ENCODE measurements at places on chromosomes 5 and 9. TPM values are rescaled to one million over a fixed set of nuclear protein-coding genes. Genes with fewer than 3 reads are reported as not detected.

DNA sequence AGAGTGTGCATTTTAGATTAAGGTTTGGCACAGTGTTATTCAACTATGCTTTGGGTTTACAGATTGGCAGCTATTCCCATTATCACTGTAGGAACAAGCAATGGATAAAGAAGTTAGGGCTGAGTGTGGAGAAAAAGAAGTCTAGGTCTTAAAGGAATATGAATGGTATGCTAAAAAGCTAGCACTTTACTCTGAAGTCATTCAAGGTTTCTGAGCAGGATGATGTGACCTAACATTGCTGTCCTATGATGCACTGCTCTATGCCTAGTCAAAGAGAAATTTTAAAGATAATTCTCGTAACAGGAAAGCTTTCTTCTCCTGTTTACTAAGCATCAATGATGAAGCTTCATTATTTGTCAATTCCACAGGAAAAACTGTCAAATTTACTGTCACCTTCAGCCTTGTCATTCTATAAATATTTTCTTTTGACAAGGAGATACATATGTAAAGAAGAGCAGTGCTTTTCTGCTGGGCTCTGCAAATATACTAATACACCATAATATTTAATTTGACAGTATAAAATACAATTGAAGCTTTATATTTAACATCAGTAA is 476.1 kb upstream of the PTPRD start:
- no peak for DNase-seq

DNA sequence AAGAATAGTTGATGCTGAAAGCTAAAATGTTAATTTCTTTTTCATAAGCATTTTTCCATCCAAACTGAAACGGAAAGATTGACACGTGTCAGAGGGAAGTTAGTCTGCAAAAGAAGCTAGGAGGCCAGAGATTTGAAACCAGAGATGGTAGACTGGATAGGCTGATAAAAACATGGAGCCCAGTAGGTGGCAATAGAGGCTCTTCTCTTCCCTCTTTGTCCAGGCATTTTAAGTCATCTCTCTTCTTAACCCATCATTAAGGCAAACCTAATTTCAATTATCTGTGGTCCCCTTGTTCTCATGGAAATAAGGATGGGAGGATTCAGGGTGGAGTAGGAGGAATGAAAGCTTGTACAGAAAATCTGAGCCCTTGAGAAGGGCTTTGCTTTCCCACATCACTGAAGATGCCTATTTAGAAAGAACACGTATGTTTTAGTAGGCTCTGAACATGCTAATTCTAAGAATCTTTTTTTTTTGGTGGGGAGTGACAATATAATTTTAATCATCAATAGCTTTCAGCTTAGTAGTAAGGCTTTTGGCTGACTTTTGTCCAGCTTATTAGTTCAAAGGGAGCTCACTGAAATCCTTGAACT is 66.6 kb downstream of the ZNF474 start:
- no peak for DNase-seq

DNA sequence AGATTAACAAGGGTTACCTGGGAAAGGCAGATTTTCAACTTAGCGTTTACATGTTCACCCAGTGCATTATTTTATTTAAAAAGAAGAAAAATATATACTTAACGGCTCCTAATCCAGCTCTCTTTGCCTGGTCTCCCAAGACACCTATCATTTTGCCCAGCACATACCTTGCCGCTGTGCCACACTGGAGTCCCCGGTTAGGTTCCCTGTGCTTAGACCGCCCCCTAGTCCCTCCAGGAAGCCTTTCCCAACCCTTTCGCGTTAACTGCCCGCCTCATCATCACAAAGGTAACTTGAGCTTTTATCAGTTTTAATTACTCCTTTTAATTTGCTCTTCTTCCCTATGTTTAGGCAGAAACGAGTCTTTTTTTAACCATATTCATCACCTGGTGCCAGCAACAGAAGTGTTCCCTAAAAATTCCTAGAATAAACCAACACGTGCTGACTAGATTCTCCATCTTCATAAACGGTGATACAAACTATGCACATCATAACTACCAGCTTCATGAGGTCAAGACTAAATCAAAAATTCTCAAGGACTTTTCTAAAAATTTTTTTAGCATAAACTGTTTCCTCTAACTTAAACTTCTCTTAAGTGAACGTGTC is 19.7 kb downstream of the DNAJA1 start:
- DNase-seq, result no peak

DNA sequence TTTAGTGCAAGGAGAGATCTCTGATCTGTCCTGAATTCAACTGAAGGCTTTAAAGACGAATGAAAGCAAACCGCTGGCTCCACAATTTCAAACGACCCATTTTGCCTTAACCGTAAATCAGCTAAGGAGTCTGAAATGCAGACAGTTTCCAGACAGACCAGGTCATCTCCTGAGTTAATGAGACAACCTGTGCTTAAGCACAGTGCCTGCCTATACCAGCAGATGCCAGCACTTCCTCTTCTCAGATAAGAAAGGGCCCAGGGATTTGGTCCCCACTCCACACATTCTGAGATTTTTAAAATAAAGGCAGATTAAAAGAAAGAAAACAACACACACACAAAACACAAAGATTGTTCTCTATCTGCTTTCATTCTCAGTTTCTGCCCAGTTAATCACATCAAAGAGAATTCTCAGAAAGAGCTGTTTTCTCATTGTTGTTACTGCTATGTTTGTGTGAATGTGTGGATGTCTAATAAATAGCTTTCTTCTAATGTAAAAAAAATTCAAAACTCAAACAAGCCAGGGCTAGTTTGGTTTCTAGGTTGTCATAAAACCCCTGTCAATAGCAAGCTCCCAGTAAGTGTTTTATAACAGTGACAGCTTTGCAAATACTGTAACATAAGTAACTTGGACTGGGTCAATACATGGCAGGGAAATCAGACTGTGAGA is 157.7 kb upstream of the SLC24A2 start:
- no peak for DNase-seq

DNA sequence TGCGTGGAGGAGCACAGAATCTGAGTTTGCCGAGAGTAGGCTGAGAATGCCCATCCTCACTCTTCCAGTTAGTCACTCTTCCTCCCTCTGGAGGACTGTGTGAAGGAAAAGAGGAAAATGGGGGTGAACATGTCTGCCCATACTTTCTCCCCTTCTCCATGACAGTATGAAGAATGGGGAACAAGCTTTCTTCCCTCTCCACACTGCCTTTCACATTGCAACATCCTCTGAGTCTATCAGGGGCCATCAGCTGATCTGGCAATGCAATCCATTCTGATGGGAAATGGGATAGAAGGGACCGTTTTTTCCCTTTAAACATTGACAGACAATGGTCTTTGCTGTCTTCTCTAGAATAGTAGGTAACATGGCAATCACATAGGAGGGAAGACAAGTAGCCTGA is 56.8 kb downstream of the UGCG start:
- no peak for DNase-seq

RNF44 gene
- total RNA-seq, result 294 TPM

DNA sequence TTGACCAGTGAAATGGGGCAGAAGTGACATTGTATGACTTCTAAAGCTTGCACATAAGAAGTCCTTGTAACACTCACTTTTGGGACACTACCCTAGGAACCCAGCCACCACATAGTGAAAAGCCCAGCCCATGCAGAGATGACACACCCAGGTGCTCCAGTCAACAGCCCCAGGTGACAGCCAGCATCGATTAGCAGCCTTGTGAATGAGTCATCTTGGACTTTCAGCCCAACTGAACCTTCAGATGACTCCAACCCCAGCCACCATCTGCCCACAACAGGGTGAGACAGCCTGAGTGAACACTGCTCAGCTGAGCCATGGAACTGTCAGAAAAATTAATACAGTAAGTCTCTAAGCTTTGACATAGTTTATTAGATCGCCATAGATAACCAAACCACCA is 458.6 kb downstream of the ZSWIM6 start:
- DNase-seq, result no peak

PHPT1 gene
- total RNA-seq, result 43.5 TPM

DNA sequence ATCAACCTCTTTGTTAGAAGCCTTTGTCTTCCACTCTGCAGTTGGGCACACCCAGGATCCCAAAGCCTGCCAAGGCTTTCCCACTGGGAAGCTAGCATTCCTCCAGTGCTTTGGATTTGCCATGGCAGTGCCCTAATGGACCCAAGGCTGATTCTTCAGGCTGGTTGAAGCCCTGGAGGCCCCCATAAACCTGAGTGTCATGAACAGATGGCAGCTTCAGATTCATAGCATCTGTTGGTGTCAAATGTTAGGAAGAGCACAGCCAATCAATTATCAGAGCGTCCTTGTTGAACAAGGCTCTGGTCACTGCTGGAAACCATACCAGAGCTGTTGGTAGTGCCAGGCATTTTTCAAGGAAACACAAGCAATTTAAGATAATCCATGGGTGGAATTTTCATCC is 241.1 kb upstream of the KLF4 start:
- no peak for DNase-seq

DNA sequence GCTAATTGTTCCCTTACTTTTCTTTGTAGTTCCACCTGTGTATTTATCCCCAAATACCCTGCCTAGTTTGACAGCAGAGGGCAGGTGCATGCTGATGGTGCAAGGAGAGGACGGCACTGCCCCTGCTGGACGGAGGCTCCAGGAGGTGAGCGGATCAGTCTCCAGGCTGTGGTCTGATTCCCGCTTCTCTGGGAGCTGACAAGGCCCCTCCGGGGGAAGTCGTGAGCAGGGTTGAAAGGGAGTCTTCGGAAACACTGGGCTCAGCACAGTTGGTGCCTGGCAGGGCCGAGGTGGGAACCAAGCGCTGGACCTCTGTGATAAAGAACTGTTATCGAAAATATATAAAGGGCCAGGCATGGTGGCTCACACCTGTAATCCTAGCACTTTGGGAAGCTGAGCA is 52.9 kb downstream of the RASGEF1C start:
- no peak for DNase-seq

- no peak for DNase-seq
These were observed 19.8 kb downstream of the IFT74 start for GRCh38 chr9:26975728-26976707.

DNA sequence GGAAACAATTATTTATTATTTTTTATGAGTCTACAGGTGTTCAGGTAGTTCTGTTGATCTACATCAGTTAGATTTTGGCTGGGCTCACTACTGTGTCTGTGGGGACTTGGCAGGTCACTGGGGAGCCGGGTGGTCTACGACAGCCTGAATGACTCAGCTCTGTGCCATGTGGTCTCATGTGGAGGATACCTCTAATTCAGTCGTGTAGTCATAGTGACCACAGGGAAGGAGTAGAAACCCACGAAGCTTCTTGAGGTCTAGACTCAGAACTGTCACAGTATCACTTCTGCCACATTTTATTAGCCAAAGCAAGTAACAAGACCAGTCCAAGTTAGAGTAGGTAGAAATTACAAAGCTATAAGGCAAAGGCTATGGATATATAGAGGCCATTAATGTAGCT is 64.7 kb upstream of the GRAMD2B start:
- DNase-seq, result no peak

POU5F2 gene
- total RNA-seq, result 1.5 TPM

DNA sequence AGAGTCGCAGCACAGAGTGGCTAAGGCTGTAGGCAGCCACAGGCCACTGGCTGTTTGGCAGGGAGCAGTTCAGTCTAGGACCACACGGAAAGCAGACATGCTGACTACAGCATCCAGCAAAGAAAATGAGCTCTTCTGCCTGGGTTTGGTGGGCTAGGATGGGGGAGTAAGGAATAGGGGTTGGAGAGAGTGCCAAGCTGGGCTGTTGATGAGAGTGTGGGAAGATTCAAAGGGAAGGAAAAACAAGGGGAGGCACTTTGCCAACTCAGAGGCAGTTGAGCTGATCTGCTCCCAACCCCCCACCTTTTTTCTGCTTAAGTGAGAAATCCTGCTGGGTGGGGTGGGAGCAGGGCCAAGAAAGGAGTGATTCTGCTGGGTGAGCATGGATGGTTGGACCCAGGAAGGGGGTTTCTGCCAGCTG is 35.9 kb downstream of the SVEP1 start:
- no peak for DNase-seq

- DNase-seq, result no peak
These were observed 123.7 kb downstream of the EDIL3 start for GRCh38 chr5:84260939-84261338.

DNA sequence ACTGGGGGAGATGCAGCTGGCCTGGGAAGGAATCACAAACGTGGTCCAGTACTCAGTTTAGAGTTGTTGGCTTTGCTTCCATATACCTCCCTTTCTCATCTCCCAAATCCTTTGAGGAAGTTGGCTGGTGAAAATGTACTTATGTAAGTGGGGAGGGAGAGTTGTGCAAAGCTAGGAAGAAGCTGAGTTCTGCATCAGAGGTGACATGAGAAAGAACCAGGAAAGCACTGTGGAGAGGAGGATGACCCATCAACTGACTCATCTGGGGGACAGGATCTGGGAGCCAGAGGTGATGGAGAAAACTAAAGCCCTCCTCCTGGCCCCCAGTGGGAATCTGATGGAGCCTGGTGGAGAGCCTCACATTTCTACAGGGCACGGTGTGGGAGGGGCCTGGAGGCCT is 16.2 kb downstream of the KCNMB1 start:
- no peak for DNase-seq

SLC4A9 gene
- not detected for total RNA-seq

GRCh38 chr9:35322075-35322885 is 160.5 kb downstream of the UNC13B start:
- DNase-seq, result no peak

- no peak for DNase-seq
These were observed 75.8 kb upstream of the IER5L start for GRCh38 chr9:129253803-129254381.

- DNase-seq, result no peak
These were observed 16.1 kb downstream of the FBP1 start for GRCh38 chr9:94623253-94623652.

PALM2AKAP2 gene
- total RNA-seq, result not detected

DNA sequence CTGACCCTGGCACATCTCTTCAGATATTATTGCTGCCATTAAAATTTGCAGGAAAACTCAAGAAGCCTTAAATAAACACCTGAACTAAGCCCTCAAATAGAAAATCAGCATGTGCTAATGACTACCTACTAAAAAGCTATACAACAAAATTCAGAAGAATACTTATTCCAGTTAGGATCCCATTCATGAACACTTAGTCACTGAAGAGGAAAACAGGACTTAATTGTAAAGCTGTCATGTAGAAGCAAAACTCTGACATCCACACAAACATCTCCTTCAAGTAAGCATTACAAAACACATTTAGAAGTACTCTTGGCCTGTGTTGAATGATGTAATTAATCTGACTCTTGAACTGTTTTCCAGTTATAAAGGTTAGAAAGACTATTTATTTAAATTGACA is 19.9 kb downstream of the ELL2 start:
- no peak for DNase-seq

PCDHGB1 gene
- 0.13 TPM for total RNA-seq

All from T-cell (primary cell).